ENCODE measurements at places on chromosomes 1 and 21. TPM values are rescaled to one million over a fixed set of nuclear protein-coding genes. Genes with fewer than 3 reads are reported as not detected.

DNA sequence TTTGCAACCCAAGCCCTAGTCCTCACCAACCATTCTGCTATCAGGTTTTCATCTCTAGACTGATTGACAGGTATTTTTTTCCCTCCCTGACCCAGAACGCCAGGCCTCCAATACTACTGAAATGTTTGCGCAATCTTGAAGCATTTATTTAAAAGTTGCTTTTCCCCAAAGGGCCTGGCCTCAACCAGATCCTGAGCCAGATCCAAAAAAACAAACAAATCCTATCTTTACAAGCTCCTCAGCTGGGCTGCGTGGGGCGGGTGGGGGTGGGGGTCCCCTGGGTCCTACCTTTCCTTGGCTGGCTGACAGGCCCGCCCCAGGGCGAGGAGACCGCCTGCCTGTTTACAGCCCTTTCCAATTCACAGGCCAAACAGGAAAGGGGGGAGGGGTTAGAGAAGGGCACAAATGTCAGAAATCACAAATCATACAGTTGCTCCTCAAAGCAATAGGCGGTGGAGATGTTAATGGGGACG, 98.8 kb downstream of the FOXD2 start:
- no peak overlapping the region for H3K4me3 ChIP-seq
- peaks cover 2% of the 10 kb centered on the region for H3K36me3 ChIP-seq
- no peak for DNase-seq
- H3K4me1 ChIP-seq: peaks cover 26% of the 10 kb centered on the region
- peaks cover 48% of the 10 kb centered on the region for H3K27me3 ChIP-seq

DNA sequence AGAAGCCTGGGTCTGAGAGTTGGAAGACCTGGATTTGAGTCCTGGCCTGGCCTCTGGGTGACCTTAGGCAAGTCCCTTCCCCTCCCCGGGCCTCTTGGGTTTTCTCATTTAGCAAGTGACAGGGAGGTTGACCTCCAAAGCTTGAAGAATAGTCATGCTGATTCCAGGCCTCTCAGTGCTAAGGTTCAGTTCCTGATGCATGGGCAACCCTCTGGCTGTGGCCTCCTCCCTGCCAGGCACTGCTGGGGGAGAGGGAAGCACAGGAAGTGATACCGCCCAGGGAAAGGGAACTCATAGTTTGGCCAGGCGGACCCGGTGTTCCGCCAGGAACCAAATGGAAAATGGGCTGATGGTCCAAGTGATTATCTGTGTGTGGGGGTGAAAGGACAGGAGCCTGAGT, 23.6 kb upstream of the WASF2 start:
- no peak overlapping the region for H3K4me3 ChIP-seq
- peaks cover 19% of the 10 kb centered on the region for H3K4me1 ChIP-seq
- H3K27me3 ChIP-seq: no peaks in the 10 kb centered on the region
- no peak overlapping the region for H3K27ac ChIP-seq
- H3K36me3 ChIP-seq: no peaks in the 10 kb centered on the region

GRCh38 chr1:227356620-227357146, 38.4 kb upstream of the CDC42BPA start:
- peaks cover 8% of the 10 kb centered on the region for H3K27me3 ChIP-seq
- no peak for DNase-seq
- H3K4me3 ChIP-seq: no peak overlapping the region
- no peaks in the 10 kb centered on the region for H3K36me3 ChIP-seq

DNA sequence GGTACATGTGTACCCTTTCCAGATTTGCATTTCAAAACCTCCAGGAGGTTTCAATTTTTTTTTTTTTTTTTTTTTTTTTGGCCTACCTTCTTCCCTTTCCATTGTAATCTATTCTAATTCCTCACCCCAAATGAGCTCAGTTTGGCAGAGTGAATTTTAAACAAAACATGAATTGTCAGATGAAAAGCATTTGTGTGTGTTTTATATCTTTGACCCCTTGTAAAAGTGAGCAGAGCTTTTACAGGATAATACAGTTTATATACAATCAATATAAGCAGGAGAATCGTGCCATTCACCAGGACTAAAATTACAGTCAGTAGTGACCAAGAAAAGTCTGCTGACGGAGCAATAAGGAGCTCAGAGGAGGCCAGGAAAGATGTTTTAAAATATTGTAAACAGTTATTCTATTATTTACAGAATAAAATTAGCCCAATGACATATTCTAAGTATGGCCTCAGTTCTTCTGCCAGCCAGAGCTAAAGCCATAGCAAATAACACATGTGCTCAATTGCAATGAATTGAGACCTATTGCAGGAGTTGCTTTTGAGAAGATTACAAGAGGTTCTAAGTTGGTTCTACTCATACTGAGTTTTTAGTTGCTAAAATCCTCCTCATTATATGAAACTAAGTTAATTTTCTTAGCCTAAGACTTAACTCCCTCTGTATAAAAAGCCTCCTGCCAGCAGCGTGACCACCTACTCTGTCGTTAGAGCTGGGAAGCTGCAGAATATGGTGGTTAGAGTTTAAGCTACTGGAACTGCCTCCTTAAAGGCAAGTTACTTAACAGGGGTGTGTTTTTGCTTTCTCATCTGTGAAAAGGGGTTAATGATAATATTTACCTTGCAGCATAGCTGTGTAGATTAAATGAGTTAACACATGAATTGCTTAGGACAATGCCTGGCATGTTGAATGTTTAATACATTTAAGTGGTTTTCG, 50.8 kb upstream of the ZNF326 start:
- DNase-seq: no peak
- H3K4me3 ChIP-seq: no peak overlapping the region
- H3K27me3 ChIP-seq: no peaks in the 10 kb centered on the region
- H3K4me1 ChIP-seq: no peaks in the 10 kb centered on the region

DNA sequence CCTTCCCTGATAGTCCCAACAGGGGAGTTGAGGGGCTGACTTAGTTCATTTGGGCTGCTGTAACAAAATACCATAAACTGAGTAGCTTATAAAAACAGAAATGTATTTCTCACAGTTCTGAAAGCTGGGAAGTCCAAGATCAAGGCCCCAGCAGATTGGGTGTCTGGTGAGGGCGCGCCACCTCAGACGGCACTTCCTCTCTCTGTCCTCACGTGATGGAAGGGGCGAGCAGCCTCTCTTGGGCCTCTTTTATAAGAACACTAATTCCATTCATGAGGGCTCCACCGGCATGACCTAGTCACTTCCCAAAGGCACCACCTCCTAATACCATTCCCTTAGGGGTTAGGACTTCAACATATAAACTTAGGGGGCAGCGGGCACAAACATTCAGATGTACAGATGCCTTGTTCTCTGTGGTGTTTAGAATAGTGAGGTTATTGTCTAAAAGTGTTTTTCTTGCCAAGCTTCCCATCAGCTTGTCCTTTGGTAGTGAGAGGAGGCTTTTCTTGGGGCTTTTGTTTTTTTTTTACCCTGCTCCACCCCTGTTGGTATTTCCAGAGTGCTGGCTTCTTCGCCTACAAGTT, 20.3 kb downstream of the NIPAL3 start:
- H3K4me1 ChIP-seq: peaks cover 28% of the 10 kb centered on the region
- peak overlapping the region; percentile 69 for H3K27ac ChIP-seq
- peaks cover 71% of the 10 kb centered on the region for H3K36me3 ChIP-seq
- DNase-seq: no peak

GRCh38 chr1:79497193-79497773, 490.8 kb upstream of the ADGRL4 start:
- no peak overlapping the region for H3K4me3 ChIP-seq
- no peaks in the 10 kb centered on the region for H3K4me1 ChIP-seq
- no peaks in the 10 kb centered on the region for H3K36me3 ChIP-seq
- H3K27ac ChIP-seq: no peak overlapping the region

- no peak for DNase-seq
- H3K36me3 ChIP-seq: peaks cover 4% of the 10 kb centered on the region
- H3K4me3 ChIP-seq: peak overlapping the region; percentile 97
- H3K27ac ChIP-seq: peak overlapping the region; percentile 95
- peaks cover 40% of the 10 kb centered on the region for H3K4me1 ChIP-seq
These were observed 717 bp downstream of the UBIAD1 start for GRCh38 chr1:11273595-11274234.

DNA sequence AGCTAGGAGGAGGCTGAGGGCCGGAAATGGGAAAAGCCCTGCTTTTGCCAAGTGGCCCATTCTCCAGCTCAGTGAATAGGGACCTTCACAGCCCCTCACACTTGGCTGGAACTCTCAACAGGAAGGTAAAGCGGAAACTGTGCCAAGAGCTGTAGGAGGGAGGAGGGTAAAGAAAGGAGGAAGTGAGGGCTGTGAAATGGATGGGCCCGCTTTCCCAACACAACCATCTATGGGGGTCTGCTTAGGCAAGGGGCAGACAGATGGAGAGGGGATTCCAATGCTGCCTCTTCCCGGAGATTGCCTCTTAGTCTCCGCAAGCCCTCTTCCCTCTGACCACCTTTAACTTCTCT, 5.2 kb downstream of the INKA2 start:
- no peak for DNase-seq
- no peaks in the 10 kb centered on the region for H3K36me3 ChIP-seq
- no peak overlapping the region for H3K27ac ChIP-seq
- peaks cover 6% of the 10 kb centered on the region for H3K27me3 ChIP-seq

DNA sequence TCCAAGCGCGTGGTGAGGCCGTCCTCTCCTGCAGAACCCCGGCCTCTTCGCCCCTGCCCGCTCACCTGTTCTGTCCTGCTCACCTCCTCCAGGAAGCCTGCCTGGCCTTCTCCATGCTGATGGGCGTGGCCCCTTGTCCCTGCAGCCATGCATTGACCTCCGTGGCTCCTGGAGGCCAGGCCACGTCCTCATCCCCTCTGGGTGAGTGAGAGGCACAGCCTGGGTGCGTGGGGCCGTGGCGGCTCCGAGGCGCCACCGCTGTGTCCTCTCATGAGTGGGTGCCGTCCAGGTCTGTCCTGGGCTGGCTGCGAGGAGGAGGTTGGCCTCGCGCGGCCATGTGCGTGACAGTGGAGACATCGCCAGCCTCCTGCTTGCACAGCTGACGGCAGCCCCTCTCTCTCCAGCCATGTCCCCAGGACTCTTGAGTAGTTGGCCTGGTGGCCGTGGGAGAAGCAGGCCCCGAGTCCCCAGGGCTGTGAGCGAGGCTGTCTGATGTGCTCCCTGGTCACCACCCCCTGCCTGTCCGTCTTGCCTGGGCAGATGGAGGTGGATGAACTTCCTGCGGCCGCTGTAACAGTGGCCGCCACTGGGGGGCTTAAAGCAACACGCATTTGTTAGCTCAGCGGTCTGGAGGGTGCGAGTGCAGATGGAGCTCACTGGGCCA, 58.1 kb downstream of the PRKCZ start:
- no peak for DNase-seq
- no peaks in the 10 kb centered on the region for H3K4me1 ChIP-seq
- no peak overlapping the region for H3K27ac ChIP-seq
- peaks cover 8% of the 10 kb centered on the region for H3K36me3 ChIP-seq
- H3K27me3 ChIP-seq: no peaks in the 10 kb centered on the region
- no peak overlapping the region for H3K4me3 ChIP-seq

DNA sequence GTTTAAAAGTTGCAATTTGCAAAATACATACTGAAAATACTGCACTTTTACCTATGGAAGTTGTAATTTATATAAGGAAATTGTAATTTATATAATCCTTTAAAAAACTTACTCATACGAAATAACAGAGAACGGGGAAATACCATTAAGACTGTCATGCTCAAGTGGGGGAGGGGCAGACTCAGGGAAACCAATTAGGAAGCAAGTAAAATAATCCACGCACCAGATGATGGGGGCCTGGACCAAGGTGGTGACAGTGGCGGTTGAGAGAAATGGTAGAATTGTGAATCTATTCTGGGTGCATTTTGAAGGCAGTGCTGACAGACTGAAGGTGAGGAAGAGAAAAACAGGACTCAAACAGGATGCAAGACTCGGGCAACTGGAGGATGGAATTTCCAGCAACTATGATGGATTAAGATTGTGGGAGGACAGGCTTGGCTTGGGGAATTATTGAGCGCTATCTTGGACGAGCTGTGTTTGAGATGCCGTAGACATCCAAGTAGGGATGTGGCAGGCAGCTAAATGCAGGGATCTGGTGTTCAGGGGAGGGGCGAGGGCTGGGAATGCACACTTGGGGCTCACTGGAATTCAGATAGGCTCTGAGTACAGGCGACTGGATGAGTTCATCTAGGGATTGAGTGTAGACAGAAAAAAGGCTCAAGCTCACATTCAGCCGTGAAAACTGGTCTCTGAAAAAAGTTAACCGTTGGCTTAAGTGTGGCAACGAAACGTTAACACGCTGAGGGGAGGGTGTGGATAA, 977 bp downstream of the LCA5L start:
- peaks cover 13% of the 10 kb centered on the region for H3K4me1 ChIP-seq
- peak overlapping the region; percentile 98 for H3K4me3 ChIP-seq
- H3K36me3 ChIP-seq: no peaks in the 10 kb centered on the region

GRCh38 chr1:186511761-186512637, 51.1 kb upstream of the PDC start:
- H3K27ac ChIP-seq: no peak overlapping the region
- H3K36me3 ChIP-seq: peaks cover 23% of the 10 kb centered on the region
- no peak for DNase-seq
- H3K4me1 ChIP-seq: peaks cover 6% of the 10 kb centered on the region
- no peak overlapping the region for H3K4me3 ChIP-seq

- H3K27ac ChIP-seq: no peak overlapping the region
- H3K4me3 ChIP-seq: no peak overlapping the region
- H3K4me1 ChIP-seq: no peaks in the 10 kb centered on the region
- H3K36me3 ChIP-seq: no peaks in the 10 kb centered on the region
These were observed 21.8 kb upstream of the ERRFI1 start for GRCh38 chr1:8047686-8048445.

- no peaks in the 10 kb centered on the region for H3K36me3 ChIP-seq
- H3K27ac ChIP-seq: no peak overlapping the region
- H3K27me3 ChIP-seq: peaks cover 11% of the 10 kb centered on the region
- no peak for DNase-seq
- peaks cover 15% of the 10 kb centered on the region for H3K4me1 ChIP-seq
These were observed 4.4 kb downstream of the JAM2 start for GRCh38 chr21:25643486-25643885.

NCAM2 gene
- not detected for total RNA-seq

RHEX gene
- 0.52 TPM for total RNA-seq

TMEM201 gene
- total RNA-seq: 9.2 TPM

ITLN1 gene
- total RNA-seq: not detected

AMIGO1 gene
- total RNA-seq: 32.8 TPM

OR6N1 gene
- total RNA-seq: not detected

TMPRSS3 gene
- total RNA-seq: 2.2 TPM

FGR gene
- total RNA-seq: 2.0 TPM

ZNF644 gene
- 78.2 TPM for total RNA-seq
